Hematopoietic multipotent progenitor cell treated with erythropoietin and hydrocortisone succinate and interleukin-3 and kit ligand, for 15 days (in vitro differentiated cells): ENCODE measurements at places on chromosomes 3 and 15.

DNA sequence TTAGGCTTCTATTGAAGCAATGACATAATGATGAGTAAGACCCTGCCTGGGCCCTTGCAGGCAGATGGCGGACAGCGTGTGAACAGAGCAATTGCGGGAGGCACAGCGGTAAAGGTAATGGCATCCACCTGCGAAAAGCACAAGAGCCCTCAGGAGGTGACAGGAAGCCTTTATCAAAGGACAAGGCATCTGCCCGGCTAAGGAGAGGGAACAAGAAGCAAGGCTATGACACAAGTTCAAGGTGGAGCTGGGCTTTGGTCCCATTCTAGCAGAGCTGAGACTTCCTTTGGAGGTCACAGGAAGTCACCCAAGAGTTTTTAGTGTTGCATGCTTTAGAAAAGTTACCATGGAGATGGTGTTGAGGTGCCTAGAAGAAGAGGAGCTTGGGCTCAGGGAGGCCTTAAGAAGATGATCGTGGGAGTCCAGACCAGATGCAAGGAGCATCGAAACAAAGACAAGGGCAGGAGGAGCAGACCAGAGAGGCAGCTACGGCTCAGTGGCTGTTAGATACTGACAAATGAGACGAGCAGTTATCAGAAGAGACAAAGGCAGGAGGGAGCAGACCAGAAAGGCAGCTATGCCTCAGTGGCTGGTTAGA, 34.5 kb downstream of the OSBPL10 start:
- DNase-seq = no peak

DNA sequence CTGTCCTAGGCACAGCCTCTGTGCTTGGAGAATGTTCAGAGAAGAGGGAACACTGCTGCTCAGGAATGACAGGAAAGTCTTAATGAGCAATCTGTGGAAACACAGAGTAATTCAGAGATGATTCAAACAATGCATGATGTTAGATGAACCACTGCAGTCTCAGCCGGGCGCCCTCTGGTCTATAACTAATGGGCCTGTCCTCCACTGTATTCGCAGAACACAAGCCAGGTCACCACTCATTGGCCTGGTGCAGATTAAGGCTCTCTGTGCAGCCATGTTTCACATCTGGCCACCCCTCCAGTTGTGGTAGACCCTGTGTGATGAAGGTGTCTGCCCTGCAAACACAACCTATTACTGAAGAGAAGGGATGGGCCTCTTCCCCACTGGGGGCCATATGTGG, 281.7 kb upstream of the ROPN1 start:
- DNase-seq = no peak

DNA sequence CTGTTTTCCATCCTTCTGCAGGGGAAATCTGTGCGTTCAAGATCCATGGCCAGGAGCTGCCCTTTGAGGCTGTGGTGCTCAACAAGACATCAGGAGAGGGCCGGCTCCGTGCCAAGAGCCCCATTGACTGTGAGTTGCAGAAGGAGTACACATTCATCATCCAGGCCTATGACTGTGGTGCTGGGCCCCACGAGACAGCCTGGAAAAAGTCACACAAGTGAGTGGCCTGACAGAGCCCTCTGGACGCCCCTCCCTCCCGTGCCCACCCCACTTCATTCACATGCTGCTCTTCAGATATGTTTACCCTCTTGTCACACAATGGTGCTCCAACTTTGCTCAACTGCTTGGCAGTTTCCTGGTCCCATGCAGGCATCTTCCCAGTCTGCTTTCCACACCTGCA, 274.3 kb upstream of the TRIM42 start:
- DNase-seq = no peak

- no peak for DNase-seq
Observed at GRCh38 chr15:27864086-27864485, 235.0 kb downstream of the OCA2 start.

DNA sequence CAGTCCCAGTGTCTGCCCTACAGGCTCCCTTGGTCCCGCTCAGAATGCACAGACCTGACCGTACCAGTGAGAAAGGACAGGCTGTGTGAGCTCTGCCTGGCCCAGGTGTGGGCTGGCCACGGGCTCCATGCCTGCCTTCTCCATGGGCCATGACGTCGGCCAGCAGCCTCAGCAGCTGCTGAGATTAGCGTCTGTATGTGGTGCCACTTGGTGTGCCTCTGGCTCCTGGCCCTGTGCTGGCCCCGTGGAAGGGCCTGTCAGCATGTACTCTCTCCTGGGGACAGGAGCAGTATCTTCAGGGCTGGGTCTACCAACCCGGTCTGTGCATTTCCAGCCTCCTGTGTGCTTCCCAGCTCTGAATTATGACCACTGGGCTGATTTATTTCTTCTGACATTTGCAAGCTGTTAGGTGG, 25.7 kb downstream of the KLF13 start:
- DNase-seq = no peak

DNA sequence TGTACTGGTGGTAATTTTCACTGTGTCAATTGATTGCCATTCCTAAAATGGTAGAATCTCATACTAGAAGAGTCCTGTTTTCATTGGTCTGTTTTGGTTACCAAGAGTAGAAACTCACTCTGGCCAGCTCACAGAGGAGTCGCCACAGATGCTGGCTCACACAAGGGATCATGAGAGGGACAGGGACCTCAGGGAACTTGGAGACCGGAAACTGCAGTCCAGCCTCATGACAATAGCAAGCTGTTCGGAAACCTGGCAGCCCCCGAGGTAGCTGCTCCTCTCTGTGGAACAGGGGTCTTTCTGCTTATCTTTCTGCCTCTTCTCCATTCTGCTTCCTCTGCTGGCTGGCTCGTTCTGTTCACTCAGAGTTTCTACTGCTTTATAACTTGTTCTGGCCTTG, 192.9 kb downstream of the PLCL2 start:
- DNase-seq = no peak

DNA sequence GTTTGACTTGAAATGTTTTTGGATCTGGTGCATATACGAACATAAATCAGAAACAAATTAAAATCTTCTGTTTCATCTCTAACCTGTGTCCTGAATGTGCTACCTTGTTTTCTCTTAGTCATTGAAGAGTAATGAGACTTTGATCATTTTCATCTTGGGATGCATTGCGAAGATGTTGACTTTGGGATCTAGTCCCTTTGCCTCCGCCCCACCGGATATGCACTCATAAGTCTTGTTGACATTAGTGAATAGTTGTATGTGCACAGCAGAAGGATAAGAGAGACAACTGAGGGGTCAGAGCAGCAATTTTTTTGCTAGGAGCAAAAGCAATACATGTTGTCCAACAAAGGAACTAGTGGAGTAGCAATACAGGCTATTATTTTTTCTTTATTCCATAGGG, 35.9 kb upstream of the SPRED1 start:
- no peak for DNase-seq

- DNase-seq = no peak
Observed at GRCh38 chr15:82044373-82045178, 1.2 kb downstream of the MEX3B start.

GRCh38 chr3:144409319-144409718, 437.7 kb downstream of the DIPK2A start:
- DNase-seq = no peak

DNA sequence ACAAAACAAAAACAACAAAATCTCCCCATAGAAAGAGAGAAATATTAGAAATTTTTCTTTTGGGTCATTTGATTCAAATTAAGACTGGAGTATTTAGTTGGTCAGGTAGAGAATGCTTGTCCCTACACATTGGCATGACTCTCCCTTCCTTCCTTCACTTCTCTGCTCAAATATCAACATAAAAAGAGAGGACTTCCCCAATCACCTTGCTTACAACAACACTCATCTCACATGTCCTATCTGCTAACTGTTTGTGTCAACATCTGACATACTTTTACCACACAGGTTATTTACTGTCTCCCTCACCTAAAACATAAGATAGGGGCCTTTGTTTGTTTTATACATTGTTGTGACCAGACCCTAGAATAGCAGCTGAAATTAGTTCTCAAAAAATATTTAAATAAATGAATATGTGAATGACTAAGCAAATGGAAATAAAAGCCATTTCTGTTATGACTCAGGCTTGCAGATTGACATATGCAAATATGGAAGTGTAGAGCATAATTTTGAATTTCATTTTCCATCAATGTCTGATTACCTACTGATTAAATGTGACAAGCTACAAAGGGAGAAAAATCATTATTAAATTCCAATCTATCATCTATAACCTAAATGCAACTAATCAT, 304.8 kb downstream of the CTNNB1 start:
- no peak for DNase-seq

- DNase-seq = no peak
Observed at GRCh38 chr3:62601238-62602070, 228.1 kb upstream of the FEZF2 start.

GRCh38 chr15:46242935-46243334, 608.1 kb downstream of the SQOR start:
- DNase-seq = no peak

DNA sequence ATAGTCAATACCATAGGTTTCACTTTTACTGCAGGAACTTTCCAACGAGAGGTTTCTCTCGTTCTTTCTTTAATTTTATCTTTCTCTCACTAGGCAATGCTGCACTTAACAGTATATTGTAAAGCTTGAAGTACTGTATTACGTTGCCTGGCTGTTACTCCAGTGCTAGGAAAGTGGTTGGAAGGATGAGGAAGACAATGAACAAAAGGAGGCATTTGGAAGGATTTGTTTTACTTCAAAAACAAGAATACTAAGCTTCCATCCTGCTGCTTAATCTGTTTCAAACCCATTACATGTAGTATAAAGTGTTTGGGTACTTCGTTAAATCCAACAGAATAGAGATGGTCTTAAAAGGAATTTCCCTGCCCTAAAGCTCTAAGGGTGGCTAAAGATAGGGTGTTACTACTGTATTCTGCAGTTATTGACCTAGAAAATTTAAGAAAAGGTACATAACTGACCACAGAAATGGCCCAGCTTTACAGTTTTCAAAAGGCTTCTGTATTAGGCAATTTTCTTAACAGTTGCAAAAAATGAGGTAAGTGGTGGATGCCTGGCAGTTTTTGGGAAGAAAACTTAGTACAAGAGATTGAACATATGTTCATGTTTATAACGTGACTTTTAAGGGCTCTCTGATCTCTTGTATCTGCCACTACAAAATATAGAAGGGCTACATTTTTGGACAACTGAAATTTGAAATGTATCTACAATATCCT, 785 bp upstream of the IFT57 start:
- DNase-seq = no peak

- DNase-seq = no peak
Observed at GRCh38 chr15:70153921-70154717, 56.4 kb upstream of the TLE3 start.

- no peak for DNase-seq
Observed at GRCh38 chr3:131221731-131222130, 159.8 kb upstream of the NUDT16 start.
